CD4-positive, alpha-beta T cell treated with Interleukin-15 for 1 hour (primary cell): ENCODE measurements at places on chromosomes 1 and 21.

- no peak for DNase-seq
These were observed 71.0 kb downstream of the SSBP3 start for GRCh38 chr1:54335011-54335754.

DNA sequence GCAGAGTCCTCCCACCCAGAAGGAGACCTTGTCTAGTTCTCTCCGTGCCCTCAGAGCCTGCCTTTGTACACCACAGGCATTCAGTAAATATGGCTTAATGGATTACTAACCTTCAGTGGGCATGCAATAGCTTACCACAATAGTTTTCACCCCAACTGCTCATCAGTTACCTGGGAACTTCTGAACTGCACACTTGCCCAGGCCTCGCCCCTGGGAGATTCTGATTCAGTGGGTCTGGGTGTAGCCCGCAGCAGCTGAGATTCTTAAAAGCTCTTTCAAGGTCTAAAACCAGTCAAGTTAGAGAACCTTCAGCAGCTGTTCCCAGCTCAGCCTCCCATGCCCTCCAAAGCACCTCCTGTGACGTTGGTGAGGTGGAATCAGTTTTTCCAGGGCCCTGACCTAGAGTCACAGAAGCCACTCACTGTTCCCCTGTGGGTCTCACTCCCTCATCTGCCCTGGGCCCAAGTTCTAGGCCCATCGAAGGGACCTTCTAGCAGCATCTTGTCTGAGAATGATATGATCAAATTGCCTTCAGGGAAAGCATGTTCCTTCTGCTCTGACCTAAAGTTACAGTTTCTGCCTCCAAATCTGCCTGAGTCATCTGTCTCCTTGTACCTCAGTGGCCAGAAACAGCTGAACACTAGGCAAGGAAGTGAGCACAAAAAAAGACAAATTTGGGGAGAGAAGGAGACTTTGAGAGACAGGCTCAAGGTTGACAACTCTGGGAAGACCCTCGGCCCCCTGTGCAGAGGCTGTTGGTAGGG is 10.8 kb downstream of the ASAP3 start:
- no peak for DNase-seq

DNA sequence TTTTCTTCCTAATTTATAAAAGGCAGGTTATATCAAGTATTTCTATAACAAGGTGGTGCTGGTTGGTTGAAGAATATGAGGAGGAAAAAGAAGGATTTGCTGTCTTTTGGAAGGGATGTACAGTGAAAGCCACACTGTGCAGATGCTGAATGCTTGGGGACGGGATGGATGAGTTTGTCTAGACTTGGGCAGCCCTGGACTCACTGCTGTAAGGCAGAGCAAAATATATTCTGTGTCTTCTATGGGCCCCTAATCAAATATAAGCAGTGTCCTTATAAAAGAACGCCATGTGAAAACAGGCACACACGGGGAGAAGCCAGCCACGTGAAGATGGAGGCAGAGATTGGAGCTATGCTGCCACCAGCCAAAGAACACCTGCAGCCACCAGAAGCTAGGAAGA is 47.4 kb downstream of the PHC2 start:
- no peak for DNase-seq

DNA sequence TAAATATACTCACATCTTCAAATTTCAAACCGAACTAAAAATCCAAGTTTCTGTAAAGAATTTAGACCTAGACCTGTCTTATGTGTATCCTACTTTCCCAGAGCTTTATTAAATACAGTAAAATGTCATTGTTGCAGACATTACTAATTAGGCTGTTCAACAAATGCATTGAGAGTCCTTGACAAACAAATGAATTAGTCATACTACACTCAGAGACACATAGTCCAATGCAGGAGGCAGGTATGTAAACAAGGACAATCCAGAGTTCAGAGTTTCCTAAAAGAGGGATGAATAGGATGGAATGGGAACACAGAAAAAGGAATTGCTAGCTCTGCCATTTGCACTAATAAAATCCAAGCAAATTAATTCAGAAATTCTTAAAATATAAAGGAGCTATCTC is 1.6 kb upstream of the EGLN1 start:
- no peak for DNase-seq

DNA sequence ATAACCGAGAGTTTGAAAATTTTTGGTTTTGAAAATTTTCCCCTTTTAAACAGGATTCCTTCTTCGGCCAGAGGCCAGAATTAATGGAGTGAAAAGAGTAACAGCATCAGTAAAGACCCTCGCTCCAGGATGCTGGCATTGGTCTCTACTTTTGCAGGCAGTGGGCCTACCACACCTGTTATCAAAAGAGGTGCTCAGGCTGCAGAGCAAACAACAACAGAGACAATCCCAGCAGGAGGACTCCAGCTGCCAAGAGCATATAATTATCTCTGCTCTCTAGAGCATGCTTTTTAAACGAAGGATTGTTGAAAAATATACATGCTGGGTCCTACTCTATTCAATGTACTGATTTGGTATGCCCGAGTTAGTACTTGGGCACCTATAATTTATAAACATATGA is 1048.5 kb downstream of the PLA2G4A start:
- no peak for DNase-seq

DNA sequence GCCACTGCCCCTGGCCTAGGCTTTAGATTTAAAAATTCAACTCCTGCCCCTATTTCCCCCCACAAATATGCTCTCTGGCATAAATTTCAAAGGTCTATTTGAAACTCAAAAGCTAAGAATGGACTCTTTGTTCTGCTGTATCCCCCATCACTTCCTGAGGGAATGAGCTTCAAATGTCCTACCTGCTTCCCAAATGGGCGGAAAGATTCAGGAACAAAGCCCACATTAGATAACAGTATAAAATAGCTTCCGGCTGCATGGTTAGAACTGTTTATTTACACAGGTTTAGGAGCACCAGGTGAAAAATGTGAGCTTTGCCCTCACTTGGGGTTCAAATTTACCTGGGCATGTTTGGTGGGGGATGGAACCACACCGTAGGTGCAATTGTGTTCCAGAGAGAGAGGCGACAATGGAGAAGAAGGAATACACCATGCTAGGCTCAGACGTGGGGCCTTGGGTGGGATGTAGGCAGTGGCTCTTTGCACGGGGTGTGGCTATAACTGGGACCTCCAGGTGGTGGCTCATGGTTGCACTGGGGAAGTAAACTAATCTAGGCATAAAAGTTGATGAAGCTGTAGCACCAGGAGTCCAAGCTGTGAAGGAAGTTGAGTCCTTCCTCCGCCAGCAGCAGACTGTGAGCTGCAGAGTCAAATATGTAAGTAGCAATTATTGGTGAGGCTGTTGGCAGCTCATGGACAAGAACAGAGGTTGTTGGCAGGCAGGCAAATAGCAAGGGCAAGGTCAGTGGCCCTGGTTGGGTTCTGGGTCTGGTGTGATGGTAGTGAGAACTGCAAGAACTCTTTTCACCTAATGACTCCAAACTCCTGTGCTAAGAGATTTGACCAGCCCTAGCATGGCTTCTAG is 41.5 kb upstream of the SRSF10 start:
- no peak for DNase-seq

GRCh38 chr1:174569240-174569639 is 121.5 kb downstream of the GPR52 start:
- DNase-seq, result no peak

- no peak for DNase-seq
These were observed 38.0 kb upstream of the RASAL2 start for GRCh38 chr1:178055779-178056471.

- DNase-seq, result peak; percentile 80
These were observed 36.6 kb upstream of the OPRD1 start for GRCh38 chr1:28775121-28775942.

- no peak for DNase-seq
These were observed 4.0 kb downstream of the ENO1 start for GRCh38 chr1:8874230-8875201.

DNA sequence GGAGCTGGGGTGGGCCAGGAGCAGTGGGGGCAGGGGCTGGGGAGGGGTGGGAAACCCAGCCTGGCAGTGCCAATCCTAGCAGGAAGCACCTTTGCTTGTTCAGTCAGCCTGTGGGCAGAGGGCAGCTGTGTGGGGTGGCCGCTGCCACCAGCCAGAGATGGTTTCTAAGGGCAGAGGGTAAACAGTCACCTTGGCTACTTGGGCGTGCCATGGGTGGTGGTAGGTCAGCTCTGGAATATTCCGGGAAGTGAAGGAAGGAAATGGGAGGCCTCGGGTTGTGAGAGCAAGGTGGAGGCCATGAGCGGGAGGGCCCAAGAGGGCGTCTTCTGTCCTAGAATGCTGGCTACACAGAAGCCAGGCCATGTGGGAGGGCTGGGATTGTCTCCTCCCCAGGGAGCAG is 20.7 kb upstream of the WNT4 start:
- no peak for DNase-seq

- no peak for DNase-seq
These were observed 14.7 kb downstream of the OVGP1 start for GRCh38 chr1:111412839-111413238.

- no peak for DNase-seq
These were observed 571 bp downstream of the WDR3 start for GRCh38 chr1:117930173-117930447.

GRCh38 chr1:76871355-76871974 is 4.2 kb downstream of the ST6GALNAC5 start:
- no peak for DNase-seq

DNA sequence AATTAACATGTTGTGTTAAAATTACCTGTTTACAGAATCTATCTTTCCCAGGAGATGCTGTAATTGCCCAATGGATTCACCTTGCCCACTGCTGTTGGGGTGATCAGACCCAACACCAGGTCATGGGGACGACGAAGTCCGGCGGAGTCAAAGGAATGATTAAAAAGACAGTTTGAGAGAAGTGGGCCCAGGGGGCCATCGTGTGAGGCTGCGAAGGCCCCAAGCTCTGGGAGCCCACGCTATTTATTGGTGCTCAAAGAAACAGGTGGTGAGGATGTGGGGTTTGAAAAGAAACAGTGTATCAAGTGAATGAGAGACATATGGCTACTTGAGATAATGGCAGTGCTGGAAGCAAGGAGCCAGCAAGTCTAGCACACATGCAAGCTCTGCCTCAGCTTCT is 16.3 kb upstream of the L1TD1 start:
- no peak for DNase-seq

DNA sequence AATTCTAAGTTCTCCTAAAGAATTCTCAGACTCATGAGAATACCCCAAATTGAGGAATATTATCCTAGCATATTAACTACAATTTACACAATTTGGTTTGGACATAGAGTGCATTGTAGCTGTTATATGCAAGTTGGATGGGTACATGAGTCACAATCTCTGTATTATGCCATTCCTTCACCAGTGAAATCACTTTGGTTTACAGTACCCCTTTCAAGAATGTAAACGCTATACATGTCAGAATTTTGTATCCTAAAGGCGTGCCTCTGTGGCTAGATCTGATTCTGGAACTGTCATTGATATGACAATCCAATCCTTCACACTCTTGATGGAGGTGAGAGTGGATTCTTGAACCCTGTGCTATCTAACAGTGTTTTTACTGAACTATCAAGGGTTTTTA is 6.7 kb upstream of the IL10RB start:
- no peak for DNase-seq

DNA sequence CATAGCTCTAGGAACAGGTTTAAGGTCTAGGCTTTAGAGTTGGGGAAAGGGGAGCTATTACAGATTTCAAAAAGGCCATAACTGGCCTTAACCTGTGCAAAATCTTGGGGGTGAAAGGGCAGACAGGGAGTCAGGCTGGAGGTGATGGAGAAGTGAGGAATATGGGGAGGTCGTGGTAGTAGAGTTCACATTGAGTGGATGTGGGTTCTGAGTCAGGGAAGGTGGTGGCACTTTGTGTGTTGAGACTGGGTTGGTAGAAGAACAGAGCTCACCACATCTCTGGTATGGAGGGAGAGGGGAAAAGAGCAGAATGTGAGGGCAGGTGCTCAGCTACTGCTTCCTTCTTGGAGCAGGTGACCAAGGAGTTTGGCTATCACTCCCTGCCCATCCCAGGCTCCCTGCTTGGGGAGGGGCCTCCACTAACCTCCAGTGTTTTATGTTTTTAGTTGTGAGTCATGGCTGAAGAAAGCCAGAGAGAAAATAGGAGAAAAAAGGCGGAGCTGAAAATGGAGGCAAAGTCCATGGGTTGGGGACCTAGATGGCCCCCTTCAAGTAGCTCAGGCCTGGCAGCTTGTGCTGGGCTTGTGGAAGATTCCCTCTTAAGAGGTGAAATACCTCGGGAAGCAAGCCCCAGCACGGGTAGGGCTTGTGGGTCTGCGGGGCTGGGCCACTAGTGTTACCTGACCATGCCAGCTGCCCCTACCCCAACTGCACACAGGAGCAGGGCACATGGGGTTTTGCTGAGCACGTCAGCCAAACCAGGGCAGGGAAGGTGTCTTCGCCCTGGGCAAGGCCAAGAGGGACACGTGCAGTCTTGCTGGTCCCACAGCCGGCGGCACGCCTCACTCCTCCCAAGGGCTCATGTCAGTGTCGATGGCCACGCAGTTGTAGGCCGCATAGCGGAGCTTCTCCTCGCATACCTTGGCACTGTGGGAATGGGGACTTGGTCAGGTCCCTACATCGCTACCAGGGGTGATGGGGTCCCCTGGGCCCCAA is 8.2 kb downstream of the HECTD3 start:
- DNase-seq, result no peak

GRCh38 chr1:22662986-22663408 is 10.0 kb downstream of the C1QB start:
- no peak for DNase-seq

DNA sequence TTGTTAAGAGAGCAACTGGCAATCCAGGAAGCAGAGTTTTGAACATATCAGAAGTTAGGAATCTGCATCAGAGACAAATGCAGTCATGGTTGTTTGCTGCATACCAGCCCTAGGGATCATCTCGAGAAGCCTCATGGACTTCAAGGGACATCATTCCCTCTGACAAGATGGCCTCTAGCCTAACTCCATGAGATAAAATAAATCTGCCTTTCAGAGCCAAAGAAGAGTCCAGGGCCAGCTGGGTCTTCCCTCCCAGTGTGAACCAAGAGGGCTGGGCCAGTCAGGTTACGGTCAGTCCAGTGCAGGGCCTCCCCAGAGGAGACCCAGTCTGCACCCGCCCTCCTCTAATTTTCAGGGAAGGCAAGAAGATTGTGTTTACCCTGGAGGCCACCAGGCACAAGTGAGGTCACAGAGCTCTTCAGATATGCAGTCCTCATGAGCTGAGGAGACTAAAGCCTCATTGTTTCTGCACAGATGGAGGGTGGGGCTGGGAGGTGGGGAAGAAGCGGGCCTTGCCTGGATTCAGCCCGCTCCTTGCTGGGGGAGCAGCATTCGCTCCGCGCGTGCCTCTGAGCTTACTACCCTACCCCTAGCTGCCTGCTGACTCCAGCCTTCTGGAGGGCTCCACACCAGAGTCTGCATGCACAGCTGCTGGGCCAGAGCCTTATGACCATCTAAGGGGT is 52.8 kb downstream of the CAPN2 start:
- DNase-seq, result no peak

DNA sequence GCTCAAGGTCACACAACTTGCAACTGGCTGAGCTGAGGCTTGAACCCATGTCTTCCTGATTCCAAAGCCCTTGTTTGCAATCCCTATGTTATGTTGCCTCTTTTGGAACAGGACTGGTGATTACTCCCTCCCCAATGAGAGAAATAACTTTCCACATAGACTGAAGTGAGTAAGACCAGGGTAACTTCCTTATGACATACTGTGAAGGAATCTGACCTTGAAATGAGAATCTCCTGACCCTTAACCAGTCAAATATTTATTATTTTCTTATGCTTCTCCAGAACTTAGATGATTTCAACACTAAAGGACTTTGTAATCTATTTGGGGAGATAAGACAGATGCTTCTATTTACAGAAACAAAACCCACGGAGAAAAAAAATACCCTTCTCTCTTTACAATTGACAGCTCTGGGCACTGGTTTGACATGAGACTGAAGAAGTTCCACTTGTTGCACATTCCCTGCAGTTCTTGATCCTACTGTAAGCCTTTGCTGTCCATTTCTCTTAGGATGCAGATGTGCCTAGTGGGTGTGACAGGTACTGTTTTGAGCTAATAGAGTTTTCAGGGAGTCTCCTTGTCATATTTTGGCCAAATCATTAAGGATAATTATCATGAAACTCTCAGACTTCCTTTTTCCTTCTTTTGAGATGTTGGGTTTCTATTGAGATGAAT is 3.9 kb upstream of the RPTN start:
- DNase-seq, result no peak
